Pericardium fibroblast (primary cell): ENCODE measurements at places on chromosomes 11 and 22. TPM values are rescaled to one million over a fixed set of nuclear protein-coding genes. Genes with fewer than 3 reads are reported as not detected.

The OR52I2 gene
- total RNA-seq = not detected in 2 replicates

The OR4D5 gene
- total RNA-seq = not detected in 2 replicates

The ZP1 gene
- 0.34 and 0.93 TPM in 2 replicates for total RNA-seq

The ANKK1 gene
- total RNA-seq = 0.12 TPM in 1 of 2 replicates, not detected in the other

The LGALS12 gene
- 2.4 and 13.2 TPM in 2 replicates for total RNA-seq

The OR10D3 gene
- total RNA-seq = not detected in 2 replicates

The PRR33 gene
- total RNA-seq = not detected in 2 replicates

The LDHAL6A gene
- not detected in 2 replicates for total RNA-seq

The DRD2 gene
- 0.23 TPM in 1 of 2 replicates, not detected in the other for total RNA-seq

The LARGE1 gene
- 14.4 and 17.9 TPM in 2 replicates for total RNA-seq

The IRAG1 gene
- total RNA-seq = 1.0 and 4.2 TPM in 2 replicates

The ADAMTS8 gene
- total RNA-seq = 0.12 TPM in 1 of 2 replicates, not detected in the other

The CLDN5 gene
- 2.1 and 16.7 TPM in 2 replicates for total RNA-seq

The OR51I1 gene
- total RNA-seq = not detected in 2 replicates

The C22orf31 gene
- total RNA-seq = not detected in 2 replicates

The CCDC87 gene
- 0.26 and 0.58 TPM in 2 replicates for total RNA-seq

The SLC22A25 gene
- not detected in 2 replicates for total RNA-seq

The HOATZ gene
- total RNA-seq = not detected in 2 replicates

The FOLH1 gene
- total RNA-seq = not detected in 2 replicates

The OR51F1 gene
- total RNA-seq = not detected in 2 replicates

The HORMAD2 gene
- not detected in 2 replicates for total RNA-seq

The HTR3B gene
- not detected in 2 replicates for total RNA-seq

The FXYD6 gene
- 0.68 and 1.3 TPM in 2 replicates for total RNA-seq

The LRRC51 gene
- 2.7 and 3.8 TPM in 2 replicates for total RNA-seq

The PLXNB2 gene
- total RNA-seq = 143 and 157 TPM in 2 replicates

The CELSR1 gene
- 1.1 and 2.8 TPM in 2 replicates for total RNA-seq

The MICAL3 gene
- total RNA-seq = 7.7 and 19.6 TPM in 2 replicates

The GSTT2 gene
- 2.1 and 2.3 TPM in 2 replicates for total RNA-seq

The IFT27 gene
- 15.4 and 24.2 TPM in 2 replicates for total RNA-seq

The SERPING1 gene
- 440 and 806 TPM in 2 replicates for total RNA-seq

The NXPE2 gene
- total RNA-seq = 0.26 TPM in 1 of 2 replicates, not detected in the other

The POTEH gene
- not detected in 2 replicates for total RNA-seq

The TMEM45B gene
- 0.12 TPM in 1 of 2 replicates, not detected in the other for total RNA-seq

The TRIM49 gene
- not detected in 2 replicates for total RNA-seq

The KCNK7 gene
- 0.09 and 1.2 TPM in 2 replicates for total RNA-seq

The PHLDB1 gene
- total RNA-seq = 100 and 124 TPM in 2 replicates

The LRRC10B gene
- total RNA-seq = not detected in 2 replicates

The P2RX6 gene
- total RNA-seq = 4.1 and 4.3 TPM in 2 replicates

The GLB1L2 gene
- total RNA-seq = 0.51 and 0.70 TPM in 2 replicates

The BIRC3 gene
- total RNA-seq = under 0.01 and 0.12 TPM in 2 replicates

The DCHS1 gene
- total RNA-seq = 2.3 TPM in 2 replicates

The OR51A2 gene
- not detected in 2 replicates for total RNA-seq

The BEST1 gene
- total RNA-seq = 1.5 and 3.7 TPM in 2 replicates

The CASP1 gene
- total RNA-seq = 4.8 and 13.9 TPM in 2 replicates

The INSC gene
- 0.17 TPM in 1 of 2 replicates, not detected in the other for total RNA-seq

The FAT3 gene
- 0.23 and 0.68 TPM in 2 replicates for total RNA-seq

The GRAP2 gene
- total RNA-seq = not detected in 2 replicates

The FAM180B gene
- 0.12 and 1.3 TPM in 2 replicates for total RNA-seq

The SMDT1 gene
- 2.6 and 3.5 TPM in 2 replicates for total RNA-seq

The A4GALT gene
- total RNA-seq = 27.2 and 30.9 TPM in 2 replicates

The CRYBB3 gene
- total RNA-seq = not detected in 2 replicates
